ENCODE measurements at places on chromosomes 16 and 17.
A peak's percentile ranks its signal among the peaks of the same experiment; 100 is the strongest.

DNA sequence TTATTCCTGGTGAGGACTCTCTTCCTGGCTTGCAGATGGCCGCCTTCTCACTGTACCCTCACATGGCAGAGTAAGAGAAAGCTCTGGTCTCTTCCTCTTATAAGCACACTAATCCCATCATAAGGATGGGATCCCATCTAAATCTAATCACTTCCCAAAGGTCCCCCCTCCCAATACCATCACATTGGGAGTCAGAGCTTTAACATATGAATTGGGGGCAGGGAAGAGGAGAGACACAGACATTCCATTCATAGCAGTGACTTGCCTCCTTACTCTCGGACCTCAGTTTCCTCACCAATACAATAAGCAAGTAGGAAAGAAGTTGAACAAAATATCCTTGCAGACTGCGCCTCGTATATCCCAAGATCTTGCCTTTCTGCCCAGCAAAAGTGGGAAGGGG is 1.7 kb downstream of the CLEC19A start:
- no peak for DNase-seq

DNA sequence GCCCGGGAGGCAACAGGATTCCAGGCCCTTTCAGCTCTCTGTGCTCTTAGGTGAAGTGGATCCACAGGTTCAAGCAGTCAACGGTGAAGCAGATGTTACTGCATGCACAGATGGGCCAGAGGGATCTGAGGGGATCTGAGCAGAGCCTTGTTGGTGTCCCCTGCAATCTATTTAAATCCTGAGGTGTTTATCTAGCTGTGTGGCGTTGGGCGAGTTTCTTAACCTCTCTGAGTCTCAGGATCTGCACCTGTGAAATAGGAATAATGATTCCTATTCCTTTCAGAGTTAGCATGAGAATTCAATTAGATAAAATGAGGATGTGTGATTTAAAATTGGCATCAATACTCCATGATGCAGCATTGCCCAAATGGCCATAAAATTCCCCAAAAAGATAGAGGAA is 237.3 kb upstream of the CDH5 start:
- no peak for DNase-seq

DNA sequence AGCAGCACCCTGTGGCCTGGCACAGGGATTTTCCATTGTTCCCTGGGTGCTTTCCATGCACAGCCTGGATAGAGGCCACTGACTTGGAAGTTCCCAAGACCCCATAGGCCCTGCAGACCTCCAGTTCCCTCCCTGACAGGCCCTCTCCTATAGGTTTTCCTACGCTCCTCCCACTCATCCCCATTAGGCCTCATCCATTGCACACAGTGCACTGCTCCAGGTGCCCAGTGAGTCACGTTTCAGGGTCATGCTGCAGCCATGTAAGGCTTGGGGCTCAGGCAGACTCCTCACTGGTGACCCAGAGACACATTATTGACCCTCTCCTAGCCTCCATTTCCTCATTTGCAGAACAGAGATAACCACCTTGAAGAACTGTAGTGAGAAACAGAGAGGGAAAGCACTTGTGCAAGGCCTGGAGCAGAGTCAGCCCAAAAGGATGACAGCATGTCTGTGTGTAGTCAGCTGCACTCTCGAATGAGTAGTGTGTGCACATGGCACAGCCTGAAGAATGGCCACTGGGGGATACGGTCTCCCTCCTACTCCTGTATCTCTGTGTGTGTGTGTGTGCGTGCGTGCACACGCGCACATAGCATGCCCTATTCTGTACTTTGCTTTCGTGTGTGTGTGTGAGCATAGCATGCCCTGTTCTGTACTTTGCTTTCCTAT is 26.8 kb downstream of the DRC3 start:
- no peak for DNase-seq

- DNase-seq = no peak
These were observed 73.6 kb downstream of the IL21R start for GRCh38 chr16:27475561-27475960.

- DNase-seq = no peak
These were observed 24.8 kb downstream of the ANKRD40 start for GRCh38 chr17:50682938-50683337.

DNA sequence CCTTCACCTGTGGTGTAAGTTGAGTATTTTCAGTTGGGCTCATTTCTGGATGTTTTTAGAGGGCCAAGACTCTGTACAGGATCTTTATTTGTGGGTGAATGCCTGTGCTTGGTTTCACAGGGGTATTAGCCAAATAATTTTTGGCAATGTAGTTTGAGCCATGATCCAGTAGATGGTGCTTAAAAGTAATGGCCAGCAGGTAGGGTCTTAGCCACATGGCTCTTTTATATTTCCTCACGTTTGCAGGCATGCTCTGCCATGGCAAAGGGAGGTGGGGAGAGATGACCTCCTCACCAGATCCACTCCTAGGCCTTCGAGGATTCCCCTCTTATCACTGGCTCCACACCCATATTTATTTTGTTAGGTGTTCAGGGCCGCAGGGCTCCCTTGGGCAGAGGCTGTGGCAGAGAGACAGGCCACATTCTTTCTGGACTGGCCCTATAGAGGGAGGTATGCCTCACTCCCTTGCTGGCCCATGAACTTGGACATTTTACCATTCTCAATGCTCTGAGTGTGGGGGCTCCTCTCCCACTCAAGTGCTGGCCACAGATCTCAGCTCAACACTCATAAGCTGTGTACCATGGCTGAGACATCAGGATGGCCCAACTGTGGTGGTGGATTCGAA is 417.1 kb downstream of the XYLT1 start:
- no peak for DNase-seq

GRCh38 chr16:17509194-17509593 is 38.4 kb upstream of the XYLT1 start:
- no peak for DNase-seq

- DNase-seq = no peak
These were observed 179.3 kb downstream of the UTP18 start for GRCh38 chr17:51439395-51440229.

- DNase-seq = no peak
These were observed 28.8 kb downstream of the RNF43 start for GRCh38 chr17:58388302-58389190.

DNA sequence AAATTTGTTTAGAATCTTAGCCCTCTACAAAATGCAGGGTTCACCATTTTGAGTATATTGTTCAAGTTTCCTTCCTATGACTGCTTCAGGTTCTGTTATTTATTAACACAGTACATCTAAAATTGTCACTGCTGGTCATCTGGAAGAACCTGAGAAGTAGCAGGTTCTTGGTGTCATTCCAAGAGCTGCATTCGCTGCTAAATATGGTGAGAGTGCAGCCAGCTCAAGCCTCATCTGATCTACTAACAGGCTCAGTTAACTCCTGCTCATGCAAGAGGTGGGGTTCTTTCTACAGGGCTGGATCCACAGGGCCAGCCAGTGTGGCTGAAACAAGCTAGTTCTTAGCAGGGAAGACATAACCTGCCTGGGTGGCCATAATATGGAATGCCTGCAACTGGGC is 1946.1 kb downstream of the TP53TG3F start:
- no peak for DNase-seq

- no peak for DNase-seq
These were observed 93.4 kb upstream of the TMEM132E start for GRCh38 chr17:34485999-34486398.

- DNase-seq = no peak
These were observed 214.3 kb upstream of the CDH11 start for GRCh38 chr16:65336160-65336559.

DNA sequence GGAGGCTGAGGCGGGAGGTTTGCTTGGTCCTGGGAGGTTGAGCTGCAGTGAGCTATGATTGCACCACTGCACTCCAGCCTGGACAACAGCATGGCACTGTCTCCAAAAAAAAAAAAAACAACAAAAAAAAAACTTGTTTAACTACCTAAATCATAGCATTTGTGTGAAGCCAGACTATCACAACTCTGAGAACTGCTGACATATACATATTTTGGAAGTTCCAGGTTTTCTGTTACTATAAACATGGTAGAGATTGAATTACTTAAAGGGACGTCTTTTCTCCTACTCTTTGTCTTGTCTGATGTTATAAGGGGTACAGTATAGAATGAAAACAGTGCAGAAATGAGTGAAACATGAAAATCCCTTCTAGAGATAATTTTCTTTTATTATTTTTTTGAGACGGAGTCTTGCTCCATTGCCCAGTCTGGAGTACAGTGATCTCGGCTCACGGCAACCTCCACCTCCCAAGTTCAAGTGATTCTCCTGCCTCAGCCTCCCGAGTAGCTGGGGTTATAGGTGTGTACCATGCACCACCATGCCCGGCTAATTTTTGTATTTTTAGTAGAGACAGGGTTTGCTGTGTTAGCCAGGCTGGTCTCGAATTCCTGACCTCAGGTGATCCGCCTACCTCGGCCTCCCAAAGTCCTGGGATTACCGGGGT is 18.4 kb downstream of the ABCC1 start:
- no peak for DNase-seq

- DNase-seq = no peak
These were observed 165.7 kb upstream of the CDH8 start for GRCh38 chr16:62201911-62202310.

- no peak for DNase-seq
These were observed 372.5 kb upstream of the CDH8 start for GRCh38 chr16:62408760-62409159.

DNA sequence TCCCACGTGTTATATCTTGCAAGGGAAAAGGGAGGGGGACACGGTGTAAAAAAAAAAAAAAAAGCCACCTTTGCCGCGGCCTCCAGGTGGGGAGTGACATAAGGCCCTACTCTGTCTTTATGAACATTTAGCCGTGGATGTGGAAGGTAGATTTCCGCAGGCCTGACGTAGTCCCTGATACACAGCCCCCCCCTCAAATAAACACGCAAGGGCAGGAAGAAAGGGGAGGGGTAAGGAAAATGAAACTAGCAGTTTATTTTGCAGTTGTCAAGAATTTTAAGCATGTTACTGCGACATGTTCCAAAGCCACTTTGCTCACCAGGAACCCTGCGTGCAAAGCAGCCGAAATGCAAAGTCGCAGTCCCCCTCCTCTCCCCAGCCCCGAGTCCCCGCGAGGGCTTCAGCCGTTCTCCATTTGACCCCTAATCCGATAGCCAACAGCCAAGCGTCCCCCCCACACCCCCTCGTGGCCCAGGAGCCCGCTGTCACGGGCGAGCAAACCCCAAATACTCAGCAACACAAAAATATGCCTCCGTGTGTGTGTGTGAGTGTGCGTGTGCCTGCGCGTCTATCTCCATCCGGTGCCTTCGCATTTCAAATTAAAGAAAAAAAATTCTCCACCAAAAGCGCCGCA is 1.2 kb downstream of the CBX4 start:
- peak; percentile 36 for DNase-seq

- peak; percentile 64 for DNase-seq
These were observed 757 bp downstream of the ORMDL3 start for GRCh38 chr17:39926588-39927100.
